ENCODE measurements at places on chromosomes 11 and 22.

DNA sequence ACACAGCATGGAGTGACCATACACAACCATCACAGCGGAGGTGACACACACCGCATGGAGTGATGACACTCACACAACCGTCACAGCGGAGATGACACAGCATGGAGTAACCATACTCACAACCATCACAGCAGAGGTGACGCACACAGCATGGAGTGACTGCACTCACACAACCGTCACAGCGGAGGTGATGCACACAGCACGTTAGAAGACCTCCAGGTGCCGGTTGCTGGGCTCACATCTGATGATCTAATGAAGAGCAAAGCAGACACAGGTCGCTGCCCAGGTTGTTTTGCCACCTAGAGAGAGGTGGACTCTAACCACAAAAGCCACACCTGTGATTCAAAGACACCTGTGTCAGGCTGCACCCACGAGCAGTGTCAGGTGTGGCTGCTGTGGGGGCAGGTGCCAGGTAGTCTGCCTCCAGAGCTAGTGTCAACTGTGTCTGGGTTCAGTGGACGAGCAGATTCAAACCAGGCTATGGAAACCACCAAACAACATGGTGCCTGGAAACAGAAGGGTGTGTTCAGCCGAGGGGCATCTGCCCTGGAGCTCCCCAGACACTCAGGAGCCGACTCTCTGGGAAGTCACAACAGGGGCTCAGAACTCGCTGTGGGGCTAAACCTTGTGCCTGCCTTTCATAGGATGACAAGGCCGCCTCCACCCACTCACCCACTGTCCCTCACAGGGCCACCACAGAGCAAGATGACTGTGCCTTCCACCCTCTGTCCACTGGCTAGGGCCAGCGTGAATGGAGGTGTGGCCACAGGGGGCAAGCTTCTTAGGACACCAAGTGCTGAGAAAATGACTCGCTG is 608.2 kb downstream of the TBC1D22A start:
- no peak for DNase-seq

DNA sequence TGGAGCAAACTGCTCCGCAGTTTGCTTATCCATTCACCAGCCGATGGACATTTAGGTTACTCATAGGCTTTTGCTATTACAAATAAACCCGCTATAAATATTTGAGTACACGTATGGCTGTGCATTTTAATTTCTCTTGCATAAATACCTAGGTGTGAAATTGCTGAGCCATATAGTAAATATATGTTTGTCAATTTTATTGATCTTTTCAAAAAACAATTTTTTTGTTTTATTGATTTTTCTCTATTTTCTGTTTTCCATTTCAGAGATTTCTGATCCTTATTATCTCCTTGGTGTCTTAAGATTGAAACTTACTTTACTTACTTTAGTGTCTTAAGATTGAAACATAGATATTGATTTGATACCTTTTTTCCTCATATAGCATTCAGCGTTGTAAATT is 4.5 kb downstream of the ZNF74 start:
- DNase-seq, result no peak

- DNase-seq, result peak; percentile 20
Observed at GRCh38 chr11:114208377-114208776, 87.8 kb upstream of the NNMT start.

DNA sequence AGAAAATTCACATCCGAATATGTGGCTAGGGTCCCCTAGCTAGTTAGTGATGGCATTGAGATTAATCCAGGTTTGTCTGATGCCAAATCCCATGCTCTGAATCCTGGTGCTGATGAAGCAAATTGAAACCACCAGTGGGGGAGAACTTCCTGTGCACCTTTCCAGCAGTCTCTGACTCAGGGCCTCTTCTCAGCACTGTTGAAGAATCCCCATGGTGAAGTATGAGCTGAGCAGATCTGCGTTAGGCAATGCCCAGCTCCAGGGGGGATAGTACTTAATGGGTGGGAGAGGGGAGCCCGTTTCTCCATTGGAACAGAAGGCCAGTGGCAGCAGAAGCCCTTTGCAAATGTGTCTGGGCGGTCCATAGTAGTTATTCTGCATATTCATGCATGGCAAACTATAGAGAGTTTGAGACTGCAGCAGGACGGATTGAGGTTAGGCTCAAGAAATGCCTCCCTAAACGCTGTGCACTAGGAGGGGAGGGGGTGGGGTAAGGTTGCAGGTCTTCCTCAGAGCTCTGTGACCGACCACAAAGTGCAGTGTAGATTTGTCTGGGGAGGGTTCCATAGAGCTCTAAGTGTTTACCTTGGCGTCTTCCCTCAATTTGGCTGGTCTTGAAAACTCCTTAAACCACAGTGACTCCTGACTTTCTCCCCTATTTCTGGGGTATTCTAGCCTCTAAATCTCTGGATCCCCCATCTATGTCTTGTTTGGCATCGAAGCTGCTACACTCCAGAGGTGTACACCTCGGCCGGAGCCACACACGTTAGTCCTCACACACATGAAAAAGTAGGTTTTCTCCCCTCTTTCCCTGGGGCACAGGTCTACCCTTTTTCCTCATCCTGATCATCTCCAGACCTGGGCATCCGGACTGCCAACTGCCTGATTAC is 4.8 kb downstream of the POU2F3 start:
- peak; percentile 40 for DNase-seq

DNA sequence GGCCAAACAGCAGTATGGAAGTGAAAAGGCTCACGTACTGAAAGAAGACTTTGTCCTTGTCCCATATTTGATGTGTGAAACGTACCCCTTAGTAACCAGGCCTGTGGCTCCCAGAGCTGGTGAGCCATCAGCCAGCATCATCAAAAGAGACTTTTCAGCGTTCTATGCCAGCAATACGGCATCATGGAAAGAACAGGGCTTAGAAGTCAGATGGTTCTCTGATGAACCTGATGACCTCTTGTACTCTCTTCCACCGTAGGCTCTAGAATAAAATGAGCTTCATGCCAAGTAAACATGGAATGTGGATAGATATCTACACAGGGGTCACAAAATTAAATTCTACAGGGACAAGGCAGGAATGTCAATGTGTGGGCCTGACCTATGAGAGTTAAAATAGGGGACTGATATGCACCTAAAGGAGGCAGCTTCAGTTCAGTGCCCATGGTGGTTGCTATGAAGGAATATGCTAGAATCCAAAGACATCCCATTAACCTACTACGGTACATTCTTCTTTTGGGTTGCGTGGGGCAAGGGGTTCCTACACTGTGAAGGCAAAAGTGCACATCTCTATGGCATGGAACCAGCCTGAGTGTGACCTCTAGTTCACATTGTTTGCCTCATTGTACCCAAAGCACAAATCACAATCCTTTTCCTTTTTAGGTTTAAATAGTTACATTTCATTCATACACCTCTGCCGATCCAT is 130.6 kb downstream of the ETS1 start:
- no peak for DNase-seq

- DNase-seq, result no peak
Observed at GRCh38 chr22:19959043-19959586, 17.5 kb upstream of the TXNRD2 start.
